KBM-7 (cell line): ENCODE measurements at places on chromosomes 3 and 15.

GRCh38 chr3:15521573-15521965 lies at the start of gene COLQ:
Gene COLQ (minus strand): TSS chr3:15521706. CDS start chr3:15521625, 81 bp downstream.
- no peak for DNase-seq

DNA sequence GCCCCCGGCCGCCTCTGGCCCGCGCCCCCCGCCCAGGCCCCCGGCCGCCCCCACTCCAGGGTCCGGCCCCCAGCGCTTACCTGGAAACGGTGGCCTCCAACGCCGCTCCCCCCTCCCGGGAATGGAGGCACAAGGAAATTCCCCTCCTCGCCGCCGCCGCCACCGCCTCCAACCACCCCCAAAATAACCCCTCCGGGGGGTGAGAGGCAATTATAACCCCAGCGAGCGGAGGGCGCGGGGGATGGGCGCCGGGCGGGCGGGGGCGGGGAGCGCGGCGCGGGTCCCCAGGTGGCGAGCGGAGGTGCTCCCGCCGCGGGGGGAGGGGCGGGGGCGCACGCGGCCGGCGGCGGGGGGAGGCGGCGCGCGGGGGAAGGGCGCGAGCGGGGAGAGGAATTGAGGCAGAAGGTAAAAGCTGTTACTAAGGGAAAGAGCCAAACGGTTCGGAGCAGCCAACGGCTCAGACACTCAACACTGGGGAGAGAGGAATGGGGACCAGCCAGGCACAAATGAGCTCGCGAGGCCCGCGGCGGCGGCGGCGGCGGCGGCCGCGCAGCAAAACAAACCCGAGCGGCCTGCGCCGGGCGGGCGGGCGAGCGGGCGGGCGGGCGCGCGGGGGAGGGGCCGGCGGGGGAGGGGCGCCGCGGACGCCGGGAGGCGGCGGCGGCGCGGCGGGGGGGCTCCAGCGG lies at the start of gene TBL1XR1:
TSS of gene TBL1XR1 (minus strand) at position 442 of the 686 bp plus-strand sequence. CDS start 132,505 bp downstream, outside the sequence.
- DNase-seq = peak; percentile 94

- no peak for DNase-seq
These were observed 181.0 kb downstream of the ATG7 start for GRCh38 chr3:11452885-11453847.

- DNase-seq = no peak
These were observed 68.2 kb upstream of the THRB start for GRCh38 chr3:24562895-24563294.

GRCh38 chr3:16533928-16534574 lies 20.6 kb upstream of the RFTN1 start:
- no peak for DNase-seq

DNA sequence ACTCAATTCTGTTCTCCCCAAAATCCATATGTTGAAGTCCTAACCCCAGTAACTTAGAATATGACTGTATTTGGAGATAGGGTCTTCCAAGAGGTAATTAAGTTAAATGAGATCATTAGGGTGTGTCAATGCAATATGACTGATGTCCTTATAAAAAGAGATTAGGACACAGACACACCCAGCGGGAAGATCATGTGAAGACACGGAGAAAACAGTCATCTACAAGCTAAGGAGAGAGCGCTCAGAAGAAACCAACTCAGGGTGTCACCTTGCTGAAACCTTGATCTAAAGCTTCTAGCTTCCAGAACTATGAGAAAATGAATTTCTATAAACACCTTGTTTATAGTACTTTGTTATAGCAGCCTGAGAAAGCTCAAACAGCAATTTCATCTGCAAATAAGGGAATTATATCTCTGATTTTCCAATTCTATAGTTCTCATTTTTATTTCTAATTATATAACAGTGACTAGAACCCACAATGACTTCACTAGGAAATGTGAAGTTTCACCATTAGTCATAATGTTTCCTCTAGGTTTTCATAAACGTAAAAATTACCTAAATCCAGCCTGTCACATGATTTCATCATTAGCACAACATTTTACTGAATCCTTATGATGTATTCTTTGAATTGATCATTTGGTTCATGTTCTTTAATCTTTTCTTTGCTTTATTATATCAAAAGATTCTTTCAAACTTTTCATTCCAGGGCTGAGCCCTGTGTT lies 459.1 kb upstream of the MDFIC2 start:
- no peak for DNase-seq

DNA sequence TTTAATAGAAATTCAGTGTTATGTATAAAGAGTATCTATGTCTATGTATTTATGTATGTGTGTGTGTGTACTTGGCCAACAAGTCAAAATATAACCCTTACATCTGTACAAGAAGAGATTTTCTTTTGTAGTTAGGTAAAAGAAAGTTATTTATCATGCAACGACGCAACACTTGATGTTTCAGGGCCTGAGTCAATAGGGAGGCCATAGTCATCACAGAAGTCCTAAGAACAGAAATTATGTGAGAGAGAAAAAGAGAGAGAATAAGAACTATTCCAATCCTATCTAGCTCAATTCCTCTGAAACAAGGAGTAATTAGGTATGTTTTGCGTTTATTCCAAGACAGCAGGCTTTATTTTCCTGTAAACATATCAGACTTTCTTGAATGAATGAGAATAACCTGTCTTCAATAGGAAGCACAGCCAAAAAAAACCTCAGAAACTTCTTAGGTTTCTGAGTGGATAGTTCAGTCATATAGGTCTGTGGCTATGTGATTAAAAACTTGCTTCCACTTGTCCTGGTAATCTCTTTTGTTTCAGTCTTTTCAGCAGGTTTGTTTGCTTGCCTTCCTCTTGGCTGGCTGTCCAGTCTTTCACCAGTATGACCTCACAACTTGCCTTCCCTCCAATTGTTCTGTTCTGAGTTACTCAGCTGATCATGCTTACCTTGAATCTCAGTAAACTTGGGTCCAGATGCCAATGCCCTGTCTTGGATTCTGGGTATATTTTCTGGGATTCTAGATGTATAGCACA lies 382.4 kb upstream of the GBE1 start:
- DNase-seq = no peak

DNA sequence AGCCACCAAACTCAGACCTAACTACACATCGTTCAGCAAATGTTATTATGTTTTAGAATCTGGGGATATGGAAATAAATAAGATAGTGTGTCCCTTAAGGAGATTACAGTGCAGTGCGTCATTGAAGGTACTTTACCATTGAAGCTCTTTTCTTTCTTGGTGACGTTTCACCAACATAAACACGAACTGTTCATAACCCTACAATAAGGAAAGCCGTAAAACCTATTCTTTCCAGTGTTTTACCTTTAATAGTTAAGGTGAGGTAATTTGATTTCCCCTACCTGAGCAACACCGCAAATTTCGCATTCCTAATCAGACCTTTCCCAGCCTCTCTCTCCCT lies 826 bp downstream of the CCDC66 start:
- no peak for DNase-seq
